H4 (cell line): ENCODE measurements at places on chromosomes 5 and 9.

DNA sequence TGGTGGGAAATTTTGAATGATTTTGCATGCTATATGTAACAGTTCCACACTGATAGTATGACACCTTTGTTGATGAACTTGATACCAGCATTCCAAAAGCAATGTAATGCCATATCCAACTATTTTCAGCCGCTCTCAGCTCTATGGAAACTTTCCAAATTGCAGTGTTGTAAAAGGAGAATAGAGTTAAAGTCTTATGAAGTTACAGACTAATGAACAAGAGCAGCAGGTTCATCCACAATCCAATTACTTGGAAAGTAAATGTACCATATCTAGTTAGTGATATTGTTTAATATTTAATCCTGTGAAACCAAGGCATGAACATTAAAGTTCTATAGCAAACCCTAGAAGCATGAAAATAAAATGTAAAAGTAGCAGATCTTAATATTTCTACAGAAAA is 418.2 kb downstream of the TUSC1 start:
- DNase-seq, result no peak

DNA sequence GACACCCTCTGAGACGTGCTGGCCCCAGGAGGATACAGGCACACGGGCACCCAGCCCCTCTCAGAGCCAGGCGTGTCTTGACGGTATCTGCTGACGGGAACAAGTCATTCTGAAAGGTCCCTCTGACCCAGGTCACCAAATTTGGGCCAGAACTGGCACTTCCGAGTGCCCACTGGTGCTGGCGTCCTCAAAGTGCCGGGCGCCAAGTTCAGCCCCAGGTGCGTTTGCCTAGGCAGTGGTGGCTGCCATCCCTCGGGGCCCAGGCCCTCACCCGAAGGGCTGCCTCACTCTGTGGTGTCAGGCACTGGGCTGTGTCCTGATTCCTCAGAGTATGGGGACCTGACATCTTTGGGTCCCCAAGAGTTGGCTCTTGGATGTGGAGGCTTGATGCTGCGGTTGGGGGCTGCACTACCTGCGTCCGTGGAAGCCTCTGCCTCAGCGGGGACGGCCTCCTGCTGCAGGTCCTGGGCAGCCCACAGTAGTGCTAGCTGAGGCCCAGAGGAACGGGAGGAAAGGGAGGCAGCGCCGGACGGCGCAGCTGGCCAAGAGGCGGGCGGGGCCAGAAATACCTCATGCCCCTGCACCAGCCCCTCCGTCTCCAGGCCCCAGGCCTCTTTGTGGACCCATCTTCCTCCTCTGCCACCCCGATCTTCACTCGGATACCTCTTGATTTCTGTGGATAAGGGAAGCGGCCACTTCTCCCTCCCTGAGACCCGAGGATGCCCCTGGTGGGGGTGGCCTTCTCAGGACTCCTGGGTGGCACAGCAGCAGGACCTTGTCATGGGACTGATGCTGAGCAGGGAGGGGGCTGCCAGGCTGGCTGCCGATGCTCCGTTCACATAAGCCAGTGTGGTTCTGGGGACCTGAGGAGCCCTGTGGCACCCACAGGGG is 109.4 kb upstream of the LMX1B start:
- DNase-seq, result no peak

GRCh38 chr5:14588145-14588544 is 6.6 kb downstream of the OTULINL start:
- no peak for DNase-seq

- DNase-seq, result no peak
These were observed 232.3 kb upstream of the PAPPA start for GRCh38 chr9:115921301-115921700.

DNA sequence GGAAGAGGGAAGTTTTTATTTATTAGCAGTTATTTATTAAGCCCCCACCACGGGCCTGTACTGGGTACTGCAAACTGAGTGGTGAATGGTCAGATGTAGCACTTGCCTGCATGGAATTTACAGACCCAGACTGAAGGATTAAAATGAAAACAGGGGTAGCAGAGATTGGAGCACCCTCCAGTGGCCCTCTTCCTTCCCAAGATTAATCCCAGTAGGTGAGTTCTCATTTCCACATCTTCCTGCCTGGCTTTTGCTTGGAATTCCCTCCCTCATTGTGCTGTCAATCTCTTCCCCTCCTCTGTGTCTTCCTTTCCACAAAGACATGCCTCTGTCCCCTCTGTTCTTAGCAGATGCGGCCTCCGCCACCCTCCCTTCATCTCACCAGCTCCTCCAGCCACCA is 39.2 kb downstream of the MVB12B start:
- DNase-seq, result no peak

DNA sequence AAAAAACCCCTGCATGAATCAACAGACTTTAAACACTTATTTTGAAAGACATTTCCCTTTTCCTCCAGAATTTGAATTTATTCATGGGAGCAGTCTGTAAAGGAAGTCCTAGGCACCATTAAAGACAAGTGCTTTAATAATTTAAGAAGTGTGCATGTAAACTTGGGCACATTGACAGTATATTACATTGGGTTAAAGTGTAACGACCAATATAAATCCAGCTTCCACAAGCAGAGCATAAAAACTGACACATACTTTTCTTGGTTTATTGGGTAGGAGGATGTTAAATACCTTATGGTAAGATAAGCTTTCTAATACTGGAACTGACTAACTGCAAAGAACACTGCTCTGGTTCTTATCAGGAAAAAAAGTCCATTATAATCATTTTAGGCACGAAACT is 1.2 kb upstream of the ENTREP1 start:
- DNase-seq, result no peak

DNA sequence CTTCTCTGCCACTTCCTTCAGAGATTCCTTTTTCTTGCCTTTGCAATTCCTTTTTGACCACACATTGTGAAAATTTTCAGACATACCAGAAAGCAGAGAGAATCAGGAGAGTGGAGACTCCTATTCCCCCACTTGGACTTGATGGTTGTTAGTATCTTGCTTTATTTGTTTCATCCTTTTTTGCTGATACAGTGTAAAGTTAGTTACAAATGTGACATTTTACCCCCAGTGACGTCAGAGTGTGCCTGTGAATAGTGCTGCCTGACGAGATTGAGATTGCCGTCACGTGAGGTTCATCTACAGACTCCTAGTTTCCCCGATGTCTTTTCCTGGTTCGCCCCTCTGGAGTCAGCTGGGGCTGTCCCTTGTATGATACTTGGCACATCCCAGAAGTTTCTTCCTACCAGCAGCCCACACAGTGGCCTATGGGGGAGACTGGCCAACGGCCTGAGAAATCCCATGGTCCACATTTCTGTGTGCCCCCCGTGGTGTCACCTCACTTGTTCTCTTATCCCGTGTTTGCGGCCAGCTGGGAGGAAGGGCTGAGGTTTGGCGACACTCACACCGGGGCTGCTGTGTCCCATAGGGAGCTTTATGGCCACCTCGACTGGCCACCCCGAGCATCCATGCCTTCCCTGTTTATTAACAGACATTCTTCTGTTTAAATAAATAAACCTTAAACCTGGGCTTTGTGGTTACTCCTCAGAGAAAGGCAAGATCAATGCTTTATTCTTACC is 48.2 kb upstream of the CACNA1B start:
- DNase-seq, result no peak

GRCh38 chr5:175862131-175863012 is 9.0 kb upstream of the CPLX2 start:
- DNase-seq, result no peak

DNA sequence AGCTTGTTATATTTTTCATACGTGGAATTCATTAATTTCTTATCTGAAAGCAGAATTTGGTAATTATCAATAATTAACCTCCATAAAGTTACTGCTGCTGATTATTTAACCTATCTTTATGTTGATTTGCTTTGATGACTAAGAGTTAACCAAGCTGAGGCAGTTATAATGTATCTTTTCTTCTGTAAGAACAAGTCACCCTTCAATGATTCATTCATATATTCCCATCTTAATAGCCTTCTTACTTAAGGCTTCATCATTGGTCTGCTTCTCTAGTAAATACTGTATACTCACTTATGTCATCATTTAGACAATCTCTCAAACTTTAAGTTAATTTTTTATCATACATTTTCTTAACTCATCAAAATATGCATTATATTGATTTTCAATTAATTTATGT is 592.2 kb downstream of the ANXA1 start:
- DNase-seq, result no peak

DNA sequence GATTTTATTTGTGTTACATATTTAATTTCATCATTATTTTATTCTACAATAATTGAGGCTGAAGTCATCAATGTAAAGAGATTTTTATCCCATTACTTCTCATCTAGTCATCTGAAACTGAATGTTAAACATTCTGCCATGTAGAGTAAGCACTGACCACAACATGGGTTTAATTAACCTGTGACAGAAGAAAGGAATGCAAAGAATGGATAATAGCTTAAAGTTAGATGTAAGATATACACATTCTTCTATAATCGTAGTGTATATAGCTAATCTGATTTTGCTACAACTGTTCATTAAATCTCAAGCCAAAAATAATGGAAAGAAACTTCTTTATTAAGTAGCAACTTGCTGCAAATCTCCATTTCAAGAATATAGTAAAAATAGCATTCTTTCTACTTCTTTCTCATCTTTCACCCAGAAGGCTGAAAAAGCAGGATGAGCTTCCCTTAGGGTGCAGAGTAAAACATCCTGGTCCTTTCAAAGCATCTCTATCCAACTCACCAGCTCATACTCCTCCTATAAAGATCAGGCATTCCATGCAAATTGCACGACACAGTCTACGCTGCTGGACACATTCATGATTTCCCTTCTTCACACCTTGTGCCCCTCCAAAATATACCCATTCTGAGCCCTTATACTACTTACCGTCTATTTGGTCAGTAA is 115.2 kb downstream of the EFNA5 start:
- no peak for DNase-seq

- no peak for DNase-seq
These were observed 27.4 kb downstream of the LHX2 start for GRCh38 chr9:124038790-124039633.
